ENCODE measurements at places on chromosomes 1 and 21.

GRCh38 chr1:234078143-234078542 is 173.7 kb downstream of the SLC35F3 start:
- DNase-seq: no peak

GRCh38 chr1:150141452-150141851 is 8.3 kb upstream of the PLEKHO1 start:
- no peak for DNase-seq

GRCh38 chr1:6686294-6686693 is 15.3 kb downstream of the DNAJC11 start:
- no peak for DNase-seq

DNA sequence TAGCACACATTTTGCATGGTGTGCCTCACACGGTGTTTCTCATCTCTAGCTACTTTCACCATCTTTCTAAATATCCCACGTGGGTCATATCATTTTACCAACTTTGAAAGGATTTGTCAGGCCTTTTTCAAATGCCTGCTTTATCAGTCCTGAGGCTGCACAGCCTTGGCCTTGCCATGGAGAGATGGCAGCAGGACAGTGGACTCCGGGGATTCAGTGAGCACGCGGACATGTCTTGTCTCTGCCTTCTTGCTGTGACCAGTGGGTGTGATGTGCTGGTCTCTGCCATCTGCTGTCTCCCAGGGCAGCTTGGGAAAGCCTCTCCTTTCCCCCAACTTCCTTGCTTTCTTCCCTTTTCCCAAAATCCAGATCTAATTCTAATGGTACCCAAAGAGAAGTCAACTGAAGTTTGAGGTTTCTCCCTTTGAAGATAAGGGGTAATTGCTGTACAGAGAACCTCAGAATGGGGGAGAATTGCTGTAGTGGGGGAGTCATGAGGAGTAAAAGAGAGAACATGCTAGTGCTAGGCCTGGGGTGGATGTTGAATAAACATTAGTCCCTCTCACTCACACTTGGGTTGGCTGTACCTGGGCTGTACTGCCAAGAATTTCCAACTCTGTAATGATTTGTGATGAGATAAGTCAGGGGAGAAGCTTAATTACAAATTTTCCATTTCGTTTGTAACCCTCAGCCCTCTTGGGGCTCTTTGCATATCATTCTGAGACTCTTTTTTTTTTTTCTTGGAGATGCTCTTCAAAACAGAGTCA is 99.5 kb downstream of the GALNT2 start:
- DNase-seq: no peak

GRCh38 chr1:15282810-15283474 is 35.9 kb downstream of the FHAD1 start:
- DNase-seq: no peak

GRCh38 chr21:32090956-32091355 is 187.9 kb downstream of the MIS18A start:
- DNase-seq: no peak

GRCh38 chr1:70048336-70049094 is 156.9 kb downstream of the LRRC40 start:
- no peak for DNase-seq

DNA sequence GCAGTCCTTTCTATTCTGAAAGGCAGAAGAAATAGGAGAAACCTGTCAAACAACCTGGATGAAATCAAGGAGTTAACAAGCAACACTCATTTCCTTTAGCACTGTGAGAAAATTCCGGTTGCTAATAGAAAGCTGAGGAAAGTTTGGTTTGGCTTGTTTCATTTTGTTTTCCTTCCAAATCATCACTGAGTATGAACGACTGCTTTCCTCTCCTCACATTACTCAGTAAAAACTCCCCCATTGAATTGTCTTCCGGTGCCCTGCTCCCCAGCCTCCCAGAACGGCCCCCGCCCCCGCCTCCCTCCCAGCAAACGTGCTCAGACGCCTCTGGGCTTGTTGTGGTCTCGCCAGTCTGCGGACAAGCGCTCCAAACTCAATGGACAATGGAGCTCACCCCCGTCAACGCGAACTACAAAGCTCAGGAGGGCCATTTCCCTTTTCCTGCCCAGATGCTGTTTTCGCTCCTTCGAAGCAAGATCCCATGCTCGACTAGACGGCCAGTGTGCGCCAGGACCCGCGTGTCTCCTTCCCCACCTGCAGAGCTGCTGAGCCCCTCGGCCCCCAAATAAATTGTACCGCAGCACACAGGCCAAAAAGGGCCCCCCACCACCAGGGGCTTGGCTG is 747 bp downstream of the STX6 start:
- DNase-seq: no peak

DNA sequence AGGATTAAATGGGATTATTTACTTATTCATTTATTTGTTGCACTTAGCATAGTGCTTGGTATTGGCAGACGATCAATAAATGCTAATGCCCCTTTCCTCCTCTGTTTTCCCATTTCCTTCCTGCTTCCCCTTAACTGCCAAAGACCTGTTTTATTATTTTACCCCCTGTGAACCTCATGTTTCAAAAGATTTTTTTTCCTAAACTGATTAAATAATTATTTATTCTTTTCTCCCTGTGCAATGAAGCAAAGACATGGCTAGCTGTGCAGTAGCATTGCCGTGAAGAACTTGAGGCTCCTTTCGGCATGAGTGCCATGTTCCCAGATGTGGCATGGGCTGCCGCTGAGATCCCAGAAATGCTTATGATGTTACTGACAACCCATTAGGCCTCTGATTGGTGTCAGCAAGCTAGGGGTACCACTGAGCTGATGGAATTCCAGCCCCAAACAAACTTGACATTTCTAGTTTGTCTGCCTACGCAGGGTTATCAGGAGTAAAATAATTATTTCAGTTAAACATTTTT is 266.4 kb upstream of the TMEM51 start:
- DNase-seq: no peak

DNA sequence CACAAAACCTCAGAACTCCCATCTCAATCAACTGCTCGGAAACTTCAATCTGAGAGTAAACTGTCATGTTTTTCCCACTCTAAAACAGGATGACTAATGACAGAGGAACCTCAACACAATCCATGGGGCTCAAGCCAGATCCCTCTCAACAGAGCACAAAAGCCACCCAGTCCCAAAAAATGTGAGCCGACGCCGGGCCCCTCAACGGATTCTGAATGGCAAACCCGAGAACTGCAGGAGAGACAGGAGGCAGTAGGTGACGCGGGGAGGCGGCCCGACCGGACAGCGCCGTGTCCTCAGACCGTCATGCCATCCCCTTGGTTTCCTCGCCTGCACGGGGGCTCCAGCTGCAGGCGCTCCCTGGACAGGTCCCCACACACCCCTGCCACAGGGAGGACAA is 53.4 kb downstream of the SSBP3 start:
- DNase-seq: no peak

GRCh38 chr1:158117854-158118704 is 62.6 kb upstream of the CD1D start:
- DNase-seq: no peak

GRCh38 chr1:50527249-50527986 is 104.2 kb upstream of the DMRTA2 start:
- DNase-seq: no peak

DNA sequence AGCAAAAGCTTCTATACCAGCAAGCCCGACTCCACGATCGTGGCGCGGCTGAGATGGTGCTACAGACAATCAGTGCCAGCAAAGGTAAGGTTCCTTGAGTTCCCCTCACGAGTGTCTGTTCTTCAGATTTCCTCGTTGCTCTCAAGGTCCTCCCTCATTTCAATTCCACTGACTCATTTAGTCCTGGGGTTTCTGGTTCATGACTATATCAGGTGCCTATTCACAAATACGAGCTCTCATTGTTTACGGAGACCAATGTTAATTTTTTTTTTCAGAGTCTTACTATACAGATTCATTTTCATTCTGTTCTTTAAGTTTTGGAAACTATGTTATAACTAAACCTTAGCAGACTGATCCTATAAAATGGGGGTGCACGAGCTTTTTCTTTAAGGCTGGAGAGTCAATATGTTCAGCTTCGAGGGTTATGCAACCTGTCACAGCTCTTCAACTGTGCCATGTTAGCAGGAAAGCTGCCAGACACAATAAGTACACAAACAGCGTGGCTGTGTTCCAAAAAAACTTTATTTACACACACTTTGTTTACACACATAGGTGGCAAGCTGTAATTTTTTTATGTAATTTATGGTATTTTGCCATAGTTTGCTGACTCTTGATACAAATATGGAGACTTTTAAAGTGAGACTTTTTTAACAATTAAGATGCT is 134.3 kb downstream of the ZP4 start:
- no peak for DNase-seq

GRCh38 chr1:199612976-199613774 is 414.3 kb upstream of the NR5A2 start:
- peak; percentile 78 for DNase-seq

GRCh38 chr1:162215902-162216301 is 146.4 kb downstream of the NOS1AP start:
- DNase-seq: no peak

DNA sequence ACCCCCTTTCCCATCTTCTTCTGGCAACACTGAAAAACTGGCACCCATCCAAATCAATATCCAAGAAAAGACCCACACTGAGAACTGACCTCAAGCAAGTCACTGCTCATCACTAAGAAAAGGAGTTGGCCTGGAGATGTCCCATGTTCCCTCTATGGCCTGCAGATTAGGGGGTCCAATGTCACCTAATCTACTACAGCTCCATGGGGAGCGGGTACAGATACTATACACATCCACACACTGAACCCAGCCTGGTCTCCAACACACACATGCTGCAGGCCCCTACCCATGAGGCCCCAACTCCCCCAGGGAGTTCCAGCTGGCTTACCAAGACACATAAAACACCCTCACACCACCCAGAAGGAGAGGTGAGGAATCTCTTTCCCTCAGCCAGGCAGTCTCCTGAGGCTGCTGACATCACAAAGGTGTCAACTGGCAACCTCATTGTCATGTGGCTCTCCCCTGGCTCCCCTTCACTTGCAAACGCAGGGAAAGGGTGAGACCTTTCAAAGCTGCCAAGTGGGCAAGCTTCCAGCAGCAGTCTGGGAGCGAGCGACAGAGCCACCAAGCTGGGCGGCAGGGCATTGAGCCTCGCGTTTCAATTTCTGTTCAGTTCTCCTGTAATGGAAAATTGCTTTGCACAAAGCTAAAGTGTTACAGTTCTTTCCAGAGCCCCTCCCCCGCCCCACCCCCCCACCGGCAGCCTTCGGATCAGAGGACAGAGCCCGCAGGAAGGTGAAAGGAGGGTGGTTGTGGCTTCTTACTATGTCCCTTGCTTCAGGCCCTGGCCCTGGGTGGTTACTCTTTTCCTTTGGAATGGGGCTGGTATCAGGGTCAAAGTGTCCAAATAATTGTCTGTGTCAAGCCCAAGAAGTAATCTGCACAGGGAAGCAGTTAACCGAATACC is at the start of gene LRRC52:
TSS of gene LRRC52 (plus strand) at position 469 of the 907 bp plus-strand sequence. CDS start at position 766, 297 bp downstream.
- DNase-seq: no peak

- no peak for DNase-seq
Measured at GRCh38 chr1:174721246-174721645, 273.5 kb downstream of the GPR52 start.

GRCh38 chr1:119133987-119134386 is 6.5 kb downstream of the WARS2 start:
- no peak for DNase-seq

DNA sequence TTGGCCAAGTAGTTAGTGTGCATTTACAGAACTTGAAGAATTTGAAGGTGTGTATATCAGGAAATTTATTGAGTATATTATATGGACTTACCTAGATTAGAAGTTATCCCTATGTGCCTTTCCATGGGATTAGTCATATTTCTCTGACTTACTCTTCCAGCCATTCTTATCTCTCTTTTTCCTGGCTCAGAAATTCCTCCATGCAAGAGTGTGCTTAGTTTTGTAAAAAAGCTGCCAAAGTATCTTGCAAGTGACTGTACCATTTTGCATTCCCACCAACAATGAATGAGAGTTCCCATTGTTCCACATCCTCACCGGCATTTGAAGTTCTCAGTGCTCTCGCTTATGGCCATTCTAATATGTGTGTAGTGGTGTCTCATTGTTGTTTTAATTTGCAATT is 82.2 kb upstream of the GUCA2B start:
- DNase-seq: no peak

- no peak for DNase-seq
Measured at GRCh38 chr1:201989354-201990128, 7.1 kb downstream of the RNPEP start.

DNA sequence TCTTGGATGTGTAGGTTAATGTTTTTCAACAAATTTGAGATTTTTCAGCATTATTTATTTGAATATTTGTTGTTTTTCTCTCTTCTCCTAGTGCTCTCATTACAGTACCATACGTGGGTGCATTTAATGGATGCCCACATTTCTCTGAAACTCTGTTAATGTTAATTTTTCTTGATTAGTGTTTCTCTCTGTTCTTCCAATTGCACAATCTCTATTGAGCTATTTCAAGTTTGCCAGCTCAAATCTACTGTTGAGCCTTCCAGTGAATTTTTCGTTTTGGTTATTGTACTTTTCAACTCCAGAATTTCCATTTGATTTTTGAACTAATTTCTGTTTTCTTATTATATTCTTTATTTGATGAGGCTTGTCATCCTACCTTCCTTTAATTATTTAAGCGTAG is 31.7 kb downstream of the CFAP57 start:
- DNase-seq: no peak

- no peak for DNase-seq
Measured at GRCh38 chr1:11062965-11063401, 3.2 kb upstream of the SRM start.

DNA sequence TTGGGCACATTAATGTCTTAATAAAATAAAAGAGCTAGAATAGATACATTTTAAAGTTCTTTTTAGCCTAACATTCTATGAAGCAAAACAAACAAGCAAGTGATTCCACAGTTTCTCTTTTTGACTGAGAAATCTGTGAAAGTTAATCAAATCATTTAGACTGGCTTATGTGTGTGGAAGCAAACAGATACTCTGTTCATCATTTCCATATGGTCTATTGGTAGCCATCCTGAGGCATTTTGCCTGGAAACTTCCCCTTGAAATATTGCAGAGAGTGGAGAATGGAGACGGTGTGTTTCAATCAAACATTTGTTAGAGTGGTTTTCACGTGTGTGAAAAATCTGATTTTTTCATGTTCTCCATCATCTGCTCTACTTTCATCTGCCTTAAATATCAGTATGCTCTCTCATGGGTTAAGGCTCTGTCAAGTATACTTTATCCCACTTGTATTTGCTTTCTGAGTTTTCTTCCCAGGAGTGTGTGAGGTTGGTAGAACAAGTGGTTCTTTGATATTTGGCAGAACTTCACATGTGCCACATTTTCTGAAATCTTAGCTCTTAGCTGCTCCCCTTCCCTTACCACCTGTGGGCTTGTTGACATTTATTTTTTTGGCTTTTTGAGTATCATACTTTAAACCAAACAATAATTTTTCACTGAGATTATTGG is 139.1 kb upstream of the PTGFR start:
- DNase-seq: no peak

- no peak for DNase-seq
Measured at GRCh38 chr1:35745124-35745730, 24.6 kb downstream of the CLSPN start.

All from AML-193 (cell line).